ENCODE measurements at places on chromosomes 13 and 19. TPM values are rescaled to one million over a fixed set of nuclear protein-coding genes. Genes with fewer than 3 reads are reported as not detected.

CGB1 gene
- total RNA-seq = not detected

KCNN1 gene
- 0.52 TPM for total RNA-seq

LRRC8E gene
- total RNA-seq = under 0.01 TPM

KLK4 gene
- total RNA-seq = not detected

GNA15 gene
- total RNA-seq = 3.1 TPM

PSPN gene
- 1.0 TPM for total RNA-seq

SPTBN4 gene
- 0.52 TPM for total RNA-seq

FGF22 gene
- not detected for total RNA-seq

All from skeletal muscle tissue (tissue), 5 donors.